ENCODE measurements at places on chromosomes 2 and 18.

DNA sequence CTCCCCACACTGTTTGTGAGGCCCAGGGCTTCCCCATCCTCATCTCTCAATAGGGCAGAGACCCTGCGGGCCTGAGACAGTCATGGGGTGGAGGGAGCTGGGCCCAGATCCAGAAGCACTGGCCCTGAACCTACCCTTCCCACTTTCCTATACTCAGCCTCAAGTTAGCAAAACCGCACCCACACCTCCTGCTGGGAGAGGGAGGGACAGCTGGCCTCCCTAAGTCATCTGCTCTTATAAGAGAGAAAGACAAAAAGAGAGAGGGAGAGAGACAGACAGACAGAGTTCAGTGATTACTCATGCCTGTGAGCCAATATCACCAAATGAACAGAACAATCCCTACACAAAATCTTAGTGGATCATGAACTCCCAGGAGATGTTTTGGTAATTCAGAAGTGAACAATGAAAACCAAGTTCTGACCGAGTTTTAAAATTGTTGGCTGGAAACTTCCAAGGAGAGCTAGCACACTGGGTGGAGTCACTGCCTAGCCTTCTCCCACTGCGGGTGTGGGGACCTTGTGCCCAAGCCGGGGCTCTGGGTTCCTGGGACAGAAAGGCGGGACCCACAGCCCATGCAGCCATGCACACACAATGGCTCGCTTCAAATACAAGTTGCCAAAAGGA is 130.5 kb downstream of the PXDN start:
- no peak for DNase-seq

DNA sequence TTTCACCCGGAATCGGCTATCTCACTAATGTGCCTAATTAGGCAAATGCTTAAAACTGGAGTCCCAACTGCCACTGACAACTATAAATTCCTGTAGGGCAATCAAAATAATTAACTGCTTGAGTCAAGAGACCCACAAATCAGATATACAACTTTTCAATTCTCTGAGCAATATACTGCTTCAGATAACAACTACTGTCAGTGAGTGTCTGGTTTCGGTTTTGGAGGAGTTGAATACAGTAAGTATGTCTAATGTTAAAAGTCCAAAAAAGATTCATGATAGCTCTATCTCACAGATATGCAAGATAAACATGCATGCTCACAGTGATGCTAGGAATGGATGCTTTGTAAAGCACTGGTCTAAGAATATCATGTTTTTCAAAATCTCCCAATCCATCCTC is 283.3 kb downstream of the NRXN1 start:
- DNase-seq, result peak; percentile 59

- DNase-seq, result no peak
Measured at GRCh38 chr2:120545521-120546047, 190.1 kb upstream of the GLI2 start.

DNA sequence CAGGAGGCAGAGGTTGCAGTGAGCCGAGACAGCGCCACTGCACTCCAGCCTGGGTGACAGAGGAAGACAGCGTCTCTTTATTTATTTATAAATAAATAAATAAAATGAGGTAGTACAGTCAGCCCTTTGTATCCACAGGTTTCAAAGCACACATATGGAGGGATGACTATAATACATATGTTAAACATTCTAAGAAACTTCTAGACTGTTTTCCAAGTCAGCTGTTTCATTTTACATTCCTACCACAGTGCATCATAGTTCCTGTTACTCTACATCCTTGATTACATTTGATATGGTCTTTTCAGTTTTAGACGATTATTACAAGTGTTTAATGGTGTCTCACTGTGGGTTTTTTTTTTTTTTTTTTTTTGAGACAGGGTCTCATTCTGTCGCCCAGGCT is 157.6 kb downstream of the ATAD2B start:
- no peak for DNase-seq

- DNase-seq, result no peak
Measured at GRCh38 chr2:100744589-100744988, 75.3 kb upstream of the NPAS2 start.

GRCh38 chr18:79438898-79439627 is 43.3 kb downstream of the NFATC1 start:
- DNase-seq, result no peak

- no peak for DNase-seq
Measured at GRCh38 chr2:42834161-42834560, 41.8 kb upstream of the HAAO start.

DNA sequence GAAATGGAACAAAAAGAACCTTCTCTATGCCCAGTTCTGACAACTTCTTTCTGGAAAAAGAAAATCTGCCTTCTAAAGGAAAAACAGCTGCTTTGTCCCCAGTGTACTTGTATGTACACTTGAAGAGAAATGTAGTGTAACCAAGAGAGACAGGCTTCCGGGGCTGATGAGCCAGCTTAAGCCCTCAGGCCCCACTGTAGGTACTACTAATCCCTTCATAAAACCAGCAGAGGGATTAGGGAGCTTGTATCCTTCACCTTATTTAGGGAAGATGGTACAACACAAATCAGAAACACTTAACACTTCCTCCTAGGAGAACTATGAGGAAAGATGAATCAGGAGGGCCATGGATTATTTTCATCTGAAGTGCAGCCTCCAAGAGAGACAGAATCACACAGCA is 18.8 kb upstream of the SUCLG1 start:
- DNase-seq, result no peak

DNA sequence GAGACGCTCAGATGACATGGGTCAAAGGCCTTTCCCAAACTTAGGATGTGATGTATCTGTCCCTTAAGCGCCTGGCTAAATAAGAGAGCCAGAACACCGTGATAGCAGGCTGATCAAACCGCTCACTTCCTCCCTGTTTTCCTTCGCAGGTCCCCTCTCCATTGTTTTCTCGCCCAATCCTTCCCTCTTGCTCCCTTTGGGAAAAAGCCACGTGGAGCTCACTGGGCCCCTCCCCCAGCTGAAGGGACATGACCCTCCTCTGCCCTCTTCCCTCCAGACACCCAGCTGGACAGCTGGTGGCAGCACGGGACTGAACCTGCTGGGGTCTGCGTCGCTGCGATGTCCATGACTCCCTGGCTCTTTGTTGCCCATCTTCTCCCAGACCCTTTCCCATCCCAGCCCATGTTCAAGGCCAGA is 201.7 kb downstream of the TNS1 start:
- DNase-seq, result no peak

GRCh38 chr18:9104244-9104901 is 1.9 kb downstream of the NDUFV2 start:
- no peak for DNase-seq

DNA sequence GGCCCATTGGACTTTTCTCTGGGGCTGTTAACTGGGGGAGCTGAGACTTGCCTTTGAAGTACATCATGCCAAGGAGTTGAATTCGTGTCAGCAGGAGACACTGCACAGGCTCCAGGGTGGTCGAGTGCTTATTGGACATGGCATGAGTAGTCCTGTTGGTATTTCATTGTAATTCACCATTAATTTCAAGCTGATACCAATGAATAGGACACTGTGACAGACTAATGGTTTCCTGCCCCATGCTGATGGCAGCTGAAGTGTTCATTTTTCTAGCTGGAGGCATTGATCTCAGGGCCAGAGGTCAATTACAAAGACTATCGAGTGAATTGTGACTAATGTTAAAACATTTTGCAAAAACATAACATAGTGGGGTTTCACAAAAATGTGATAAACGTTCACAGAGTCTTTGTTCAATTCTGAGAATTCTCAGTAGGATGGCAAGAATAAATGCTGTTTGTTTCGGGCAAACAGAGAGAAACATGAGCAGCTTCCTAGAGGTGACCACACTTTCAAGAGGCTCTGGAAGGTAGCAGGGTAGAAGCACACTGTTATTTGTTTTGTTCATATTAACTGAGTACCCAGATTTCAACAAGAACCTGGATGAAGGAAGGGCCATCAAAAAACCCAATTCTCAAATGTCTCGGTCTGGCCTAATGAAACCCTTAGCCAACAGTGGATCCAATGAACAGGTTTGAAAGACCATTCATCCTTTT is 90.6 kb upstream of the ARL4C start:
- DNase-seq, result no peak

- no peak for DNase-seq
Measured at GRCh38 chr2:238952261-238952919, 104.5 kb downstream of the TWIST2 start.

- DNase-seq, result no peak
Measured at GRCh38 chr2:169715379-169716237, 18.0 kb upstream of the KLHL23 start.
